MG63 (cell line): ENCODE measurements at places on chromosomes 2 and 18. TPM values are rescaled to one million over a fixed set of nuclear protein-coding genes. Genes with fewer than 3 reads are reported as not detected.

- no peak for DNase-seq
Observed at GRCh38 chr2:10720306-10720705, 1.1 kb upstream of the ATP6V1C2 start.

GRCh38 chr18:22513721-22514481, 96.2 kb upstream of the CTAGE1 start:
- no peak for DNase-seq

DNA sequence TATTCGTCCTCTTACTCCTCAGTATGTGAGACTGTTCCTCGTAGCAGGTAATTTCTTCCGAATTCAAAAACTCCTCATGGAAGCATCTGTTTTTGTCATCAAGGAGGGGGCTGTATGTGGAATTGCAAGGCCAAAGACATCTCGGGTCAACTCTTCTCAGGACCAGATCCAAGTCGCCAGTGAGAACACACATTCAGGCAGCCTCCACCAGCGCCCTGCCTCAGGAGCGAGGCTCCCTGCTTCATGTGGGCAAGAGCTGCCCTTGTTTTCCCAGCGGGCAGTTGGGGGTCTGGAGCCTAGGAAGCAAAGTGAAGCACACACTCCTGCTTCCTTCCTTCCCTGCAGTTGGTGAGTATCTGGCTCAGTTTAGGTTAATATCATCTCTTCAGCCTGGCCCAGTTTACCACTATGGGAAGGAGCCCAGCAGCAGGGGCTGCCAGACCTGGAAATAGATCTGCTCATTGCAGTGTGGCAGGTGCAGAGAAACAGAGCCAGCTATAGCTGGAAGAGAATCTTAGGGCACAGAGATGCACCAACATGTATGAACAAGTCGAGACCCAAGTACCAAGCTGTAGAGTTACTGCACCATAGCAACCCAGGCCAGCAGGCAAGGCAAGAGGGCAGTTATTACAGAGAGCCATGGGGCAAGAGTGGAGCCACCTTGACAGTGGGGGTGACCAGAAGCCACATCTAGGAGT, 25.3 kb downstream of the TMEM127 start:
- DNase-seq = no peak

The RNU2-63P gene
- total RNA-seq = not detected in 2 replicates

The MAPK4 gene
- total RNA-seq = not detected in 2 replicates
